ENCODE measurements at places on chromosomes 11 and 22.

DNA sequence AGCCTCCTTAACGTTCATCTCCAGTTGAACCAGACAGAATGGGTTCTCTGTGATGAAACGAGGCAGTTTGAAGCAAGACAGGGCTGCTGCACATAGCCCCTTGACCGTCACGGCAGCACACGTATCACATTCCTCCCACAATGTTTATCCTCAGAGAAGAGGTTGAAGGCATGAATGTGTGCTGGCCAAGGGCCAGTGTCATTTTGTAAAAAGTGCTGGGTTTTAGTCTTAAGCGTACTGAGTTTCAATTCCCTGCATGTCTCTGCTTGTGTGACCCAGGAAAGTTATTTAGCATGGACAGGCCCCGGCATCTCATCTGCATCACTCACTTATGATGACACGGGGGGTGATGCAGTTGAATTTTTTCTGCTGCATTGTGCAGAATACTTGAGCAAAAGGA lies 31.6 kb downstream of the TTC12 start:
- DNase-seq: no peak

GRCh38 chr11:27210531-27210930 lies 152.5 kb downstream of the CCDC34 start:
- DNase-seq: no peak

DNA sequence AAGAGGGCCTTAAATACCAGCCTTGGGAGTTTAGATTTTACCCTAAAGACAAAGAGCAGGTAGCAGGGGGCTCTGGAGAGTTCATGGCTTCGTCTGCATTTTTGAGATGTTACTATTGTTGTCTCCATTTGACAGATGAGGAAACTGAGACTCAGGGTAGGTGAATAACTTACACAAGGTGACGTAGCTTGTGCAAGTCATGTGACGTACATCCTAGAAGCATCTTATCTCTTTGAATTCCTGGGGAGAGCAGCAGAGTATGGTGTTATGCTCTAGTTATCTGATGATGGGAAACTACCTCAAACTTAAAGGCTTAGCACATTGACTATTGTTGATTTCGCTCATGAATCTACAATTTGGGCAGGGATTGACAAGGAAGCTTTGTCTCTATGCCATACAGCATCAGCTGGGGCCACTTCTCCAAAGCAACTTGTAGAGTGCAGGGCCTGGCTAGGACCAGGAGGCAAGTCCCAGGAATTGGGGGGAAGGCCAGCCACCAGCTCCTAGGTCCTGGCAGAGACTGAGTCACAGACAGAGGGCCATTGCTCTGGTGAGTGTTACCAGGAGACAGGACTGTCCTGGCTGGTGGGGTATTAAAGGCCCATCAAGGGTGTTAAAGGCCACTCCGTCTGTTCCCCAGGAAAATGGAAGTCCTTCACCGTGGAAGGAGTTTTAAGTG lies 52.1 kb upstream of the TSKU start:
- no peak for DNase-seq

GRCh38 chr11:75013051-75013450 lies 24.3 kb downstream of the NEU3 start:
- no peak for DNase-seq

- DNase-seq: no peak
Measured at GRCh38 chr22:41648432-41648831, 27.3 kb downstream of the XRCC6 start.

DNA sequence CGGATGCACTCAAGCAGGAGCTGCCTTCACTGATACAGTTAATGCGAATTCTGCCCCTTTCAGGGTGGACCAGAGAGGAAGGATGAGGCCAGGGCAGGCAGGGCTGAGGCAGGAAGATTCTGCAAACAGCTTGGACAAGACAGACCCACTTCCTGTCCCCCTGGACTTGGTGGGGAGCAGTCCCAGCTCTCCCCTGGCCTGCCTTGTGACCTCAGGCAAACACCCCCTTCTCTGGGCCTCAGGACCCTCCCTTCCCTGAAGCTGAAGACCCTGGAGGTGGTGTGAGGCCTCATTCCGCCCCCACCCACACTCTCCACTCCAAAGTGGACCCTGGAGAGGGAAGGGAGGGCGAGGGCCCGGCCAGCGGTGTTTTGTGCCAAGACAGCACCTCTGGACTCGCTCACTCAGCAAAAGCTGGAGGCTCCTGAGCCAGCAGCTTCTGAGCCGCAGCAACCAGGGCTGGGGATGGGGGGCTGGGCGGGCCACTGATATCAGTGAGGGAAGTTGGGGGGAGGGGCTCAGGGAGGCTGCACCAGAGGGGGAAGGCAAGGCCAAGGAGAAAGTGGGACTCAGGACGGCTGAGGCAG lies 8.5 kb downstream of the RAB3IL1 start:
- no peak for DNase-seq

GRCh38 chr11:37504060-37504611 lies 906.1 kb upstream of the RAG2 start:
- no peak for DNase-seq

DNA sequence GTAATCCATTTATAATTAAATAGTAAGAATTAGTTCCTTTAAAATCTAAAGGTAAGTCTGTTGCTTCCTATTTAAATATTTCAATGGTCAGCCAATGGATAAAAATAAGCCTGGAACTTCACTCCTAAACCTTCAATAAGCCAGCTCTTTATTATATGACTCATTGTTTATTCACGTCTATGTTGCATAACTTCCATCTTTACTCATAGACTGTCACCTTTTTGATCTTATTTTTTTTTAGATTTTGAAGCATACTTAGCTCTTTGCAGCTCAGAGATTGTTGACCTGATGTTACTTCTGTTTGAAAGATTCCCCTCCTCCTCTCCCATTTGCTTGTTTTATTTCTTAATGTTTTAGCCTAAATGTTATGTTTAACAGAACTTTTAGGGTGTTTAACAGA lies 1571.2 kb upstream of the RAG2 start:
- DNase-seq: no peak

- DNase-seq: no peak
Measured at GRCh38 chr22:44711241-44711560, 9.2 kb downstream of the PRR5 start.

DNA sequence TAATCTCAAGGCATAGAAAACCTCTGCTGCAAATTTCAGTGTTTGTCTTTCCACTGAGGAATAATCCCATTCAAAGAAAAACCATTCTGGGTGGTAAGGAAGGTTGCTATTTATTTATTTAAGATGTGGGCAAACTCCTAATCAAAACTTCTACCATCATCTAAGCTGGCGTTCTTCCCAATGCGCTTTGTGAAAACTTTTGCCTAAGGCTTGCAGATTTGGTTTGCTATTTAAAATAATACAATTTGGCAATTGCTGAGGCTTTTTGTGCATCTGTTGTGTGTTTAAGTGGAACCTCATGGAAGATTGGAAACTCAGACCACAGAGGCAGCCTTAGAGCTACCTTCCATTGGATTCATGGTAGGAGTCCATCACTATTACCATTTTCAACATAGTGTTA lies 309.0 kb downstream of the BLID start:
- DNase-seq: no peak

GRCh38 chr11:116225784-116226585 lies 546.8 kb downstream of the BUD13 start:
- no peak for DNase-seq

- no peak for DNase-seq
Measured at GRCh38 chr11:62552485-62553079, 6.0 kb upstream of the AHNAK start.

- DNase-seq: no peak
Measured at GRCh38 chr22:22219140-22219996, 25.2 kb upstream of the VPREB1 start.

- no peak for DNase-seq
Measured at GRCh38 chr22:50734343-50734771, 3.6 kb upstream of the ACR start.

GRCh38 chr11:60530454-60531100 lies 15.4 kb downstream of the MS4A13 start:
- no peak for DNase-seq

DNA sequence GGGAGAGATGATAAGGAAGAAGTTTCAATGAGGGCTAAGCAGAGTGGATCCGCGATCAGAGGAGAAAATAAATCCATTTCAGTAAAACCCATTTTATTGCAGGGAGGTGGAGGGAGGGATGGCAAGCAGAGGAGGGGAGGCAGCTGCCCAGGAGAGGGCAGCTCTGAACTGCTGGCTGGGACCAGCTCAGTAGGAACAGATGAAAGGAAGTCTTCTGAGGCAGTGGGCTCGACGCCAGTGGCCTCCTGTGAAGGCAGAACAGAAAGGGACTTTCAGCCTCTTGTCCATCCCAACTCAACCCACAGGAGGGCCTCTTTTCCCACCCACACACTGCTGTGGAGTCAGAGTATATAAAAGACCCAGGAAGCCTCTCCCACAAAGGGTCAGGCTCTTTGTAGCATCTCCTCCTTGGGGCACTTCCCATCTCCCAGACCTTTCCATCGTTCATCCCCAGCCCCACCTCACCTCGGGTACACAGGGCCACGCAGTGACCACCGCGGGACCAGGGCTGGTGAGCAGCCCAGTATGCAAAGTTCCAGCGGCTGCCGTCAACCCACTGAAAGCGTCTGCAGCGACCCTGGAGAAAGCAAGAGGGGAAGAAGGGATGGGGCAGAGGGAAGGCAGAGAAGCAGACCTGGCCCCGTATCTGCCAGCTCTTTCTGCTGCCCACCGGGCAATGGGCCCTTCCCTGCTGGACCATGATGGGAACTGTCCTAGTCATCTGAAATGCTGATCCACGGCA lies 3.0 kb downstream of the PRG2 start:
- DNase-seq: no peak

DNA sequence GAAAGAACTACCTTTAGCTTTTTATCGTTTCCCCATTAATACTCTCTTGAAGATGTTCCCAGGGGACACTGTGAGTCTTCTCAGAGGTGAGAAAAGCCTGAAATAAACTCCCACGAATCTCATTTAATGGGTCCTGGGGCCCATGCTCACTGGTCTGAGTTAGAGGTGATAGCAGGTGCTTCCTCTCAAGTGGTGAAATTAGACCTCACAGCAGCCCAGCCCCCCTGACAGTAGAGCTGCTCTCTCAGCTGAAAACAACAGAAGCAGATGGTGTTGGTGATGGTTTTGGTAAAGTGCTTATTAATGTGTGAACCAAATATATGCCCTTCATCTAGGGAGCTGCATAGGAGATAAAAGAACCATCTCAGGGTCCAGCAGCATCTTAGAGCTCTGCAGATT lies 76.8 kb upstream of the VPREB1 start:
- no peak for DNase-seq

DNA sequence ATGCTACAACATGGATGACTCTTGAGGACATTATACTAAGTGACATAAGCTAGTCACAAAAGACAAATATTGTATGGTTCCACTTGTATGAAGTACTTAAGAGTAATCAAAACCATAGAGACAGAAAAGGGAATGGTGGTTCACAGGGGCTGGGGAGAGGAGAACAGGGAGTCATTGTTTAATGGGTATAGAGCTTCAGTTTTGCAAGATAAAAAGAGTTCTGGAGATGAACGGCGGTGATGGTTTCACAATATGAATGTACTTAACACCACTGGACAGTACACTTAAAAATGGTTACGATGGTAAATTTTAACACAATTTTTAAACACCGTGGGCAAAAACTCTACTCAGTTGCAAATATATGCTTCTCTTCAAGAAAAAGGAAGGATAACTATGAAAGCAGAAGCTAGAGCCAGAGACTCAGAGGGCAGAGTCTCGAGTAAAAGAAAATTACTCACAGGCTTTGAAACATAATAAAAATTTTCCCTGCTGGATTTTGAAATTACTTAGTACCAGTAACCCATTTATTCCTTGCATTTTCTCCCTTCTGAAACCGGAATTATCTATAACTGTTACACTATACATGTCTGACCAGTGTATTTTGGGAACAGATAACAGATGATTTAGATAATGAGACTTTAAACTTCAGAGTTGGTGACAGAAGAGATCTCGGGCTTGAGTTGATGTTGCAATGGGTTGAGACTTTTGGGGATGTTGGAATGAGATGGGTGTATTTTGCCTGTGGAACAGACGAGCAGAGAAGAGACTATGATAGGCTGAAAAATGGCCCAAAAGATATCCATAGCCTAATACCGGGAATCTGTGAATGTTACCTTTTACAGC lies 15.0 kb downstream of the MRTFA start:
- no peak for DNase-seq

DNA sequence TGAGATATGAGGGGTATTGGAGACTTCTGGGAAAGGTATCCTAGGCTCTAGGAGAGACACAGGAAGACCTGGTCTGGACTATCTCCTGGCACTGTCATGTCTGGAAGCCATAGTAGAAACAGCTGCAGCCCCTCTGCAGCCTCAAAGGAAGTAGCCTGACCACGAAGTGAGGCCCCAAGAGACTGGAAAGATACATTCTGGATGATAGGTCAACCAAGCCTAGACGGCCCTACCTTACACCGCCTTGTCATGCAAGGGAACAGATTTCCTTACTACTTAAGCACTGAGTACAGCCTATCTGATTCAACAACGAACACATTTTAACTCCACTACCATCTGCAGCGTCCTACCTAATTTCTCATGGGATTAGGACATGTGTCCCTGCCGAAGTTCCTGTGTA lies 31.1 kb downstream of the UQCR10 start:
- DNase-seq: no peak

DNA sequence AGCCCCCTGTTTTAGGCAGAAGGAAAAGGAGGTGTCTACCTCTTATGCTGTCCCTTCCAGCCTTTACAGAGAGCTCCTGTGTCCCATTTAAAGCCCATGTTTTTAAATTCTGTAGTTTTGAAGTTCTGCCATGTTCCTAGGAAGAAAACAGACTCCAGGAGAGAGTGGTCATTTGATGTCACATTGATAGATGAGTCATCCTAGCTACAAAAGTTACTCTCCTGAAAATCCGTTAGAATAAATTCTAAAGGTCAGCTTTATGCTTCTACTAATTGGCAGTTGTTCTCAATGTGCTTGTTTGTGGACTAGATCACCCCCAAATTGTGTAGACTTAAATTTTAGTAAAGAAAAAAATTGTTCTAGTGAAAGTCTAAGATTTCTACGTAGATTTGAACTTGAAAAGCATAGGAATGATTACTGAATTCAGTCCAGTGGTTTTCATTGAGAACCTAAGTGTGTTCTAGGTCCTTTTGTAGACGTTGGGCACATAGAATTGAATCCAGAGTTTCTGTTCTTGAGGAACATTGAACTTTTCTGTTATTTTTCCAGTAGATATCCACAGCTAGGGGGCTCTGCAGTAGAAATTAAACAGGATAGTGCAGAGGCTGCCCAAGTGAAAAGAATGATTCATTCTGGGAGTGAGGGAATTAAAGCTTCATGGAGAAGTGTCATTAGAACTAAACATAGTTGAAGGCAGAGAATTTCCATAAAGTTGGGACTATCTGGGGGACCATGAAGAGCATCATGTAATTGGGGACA lies 140.6 kb upstream of the RASSF10 start:
- no peak for DNase-seq

- DNase-seq: no peak
Measured at GRCh38 chr11:128216198-128216597, 371.2 kb downstream of the ETS1 start.

DNA sequence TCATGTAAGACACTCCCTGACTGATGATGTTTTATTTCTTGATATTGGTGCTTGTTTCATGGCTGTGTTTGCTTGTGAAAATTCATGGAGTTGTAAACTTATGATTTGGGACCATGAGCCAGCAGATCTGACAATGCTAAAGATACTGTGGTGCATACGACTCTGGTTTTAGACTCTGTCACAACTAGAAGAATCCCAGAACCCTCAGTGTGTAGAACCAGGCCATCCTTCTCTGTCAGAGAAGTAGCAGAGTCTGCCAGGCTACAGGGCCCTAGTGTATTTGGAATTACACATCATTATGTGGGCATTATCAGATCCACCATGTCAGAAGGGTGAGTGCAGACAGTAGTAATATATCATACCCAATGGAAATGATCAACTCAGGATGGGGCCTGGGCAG lies 209.8 kb upstream of the POU2AF2 start:
- DNase-seq: no peak

- DNase-seq: no peak
Measured at GRCh38 chr11:133163463-133164419, 368.6 kb downstream of the OPCML start.

Measured in stimulated activated CD4-positive, alpha-beta T cell treated with anti-CD3 and anti-CD28 coated beads, TNF-alpha, amount 100 ng/mL, for 48 hours (primary cell).